GM18507 (cell line): ENCODE measurements at places on chromosomes 12 and 14.

DNA sequence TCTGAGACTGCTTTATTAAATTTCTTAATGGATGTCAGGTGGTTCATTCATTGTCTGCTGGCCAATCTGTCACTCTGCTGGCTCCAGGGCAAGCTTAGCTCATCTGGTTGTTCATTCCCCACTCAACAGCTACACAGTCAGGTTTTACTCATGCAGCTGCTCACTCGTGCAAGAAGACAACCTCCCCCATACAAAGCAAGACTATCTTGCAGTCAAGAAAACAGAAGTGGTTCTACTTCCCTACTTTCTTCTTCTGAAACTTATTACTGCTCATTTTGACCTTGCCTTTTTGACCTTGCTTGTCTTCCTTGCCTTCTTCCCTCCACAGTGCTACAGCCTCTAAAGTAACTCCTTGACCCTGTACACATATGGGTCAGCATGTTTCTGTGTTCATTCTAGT is 277.9 kb downstream of the SSPN start:
- peak; percentile 51 for DNase-seq

GRCh38 chr12:67786086-67786485 is 137.5 kb downstream of the DYRK2 start:
- no peak for DNase-seq

DNA sequence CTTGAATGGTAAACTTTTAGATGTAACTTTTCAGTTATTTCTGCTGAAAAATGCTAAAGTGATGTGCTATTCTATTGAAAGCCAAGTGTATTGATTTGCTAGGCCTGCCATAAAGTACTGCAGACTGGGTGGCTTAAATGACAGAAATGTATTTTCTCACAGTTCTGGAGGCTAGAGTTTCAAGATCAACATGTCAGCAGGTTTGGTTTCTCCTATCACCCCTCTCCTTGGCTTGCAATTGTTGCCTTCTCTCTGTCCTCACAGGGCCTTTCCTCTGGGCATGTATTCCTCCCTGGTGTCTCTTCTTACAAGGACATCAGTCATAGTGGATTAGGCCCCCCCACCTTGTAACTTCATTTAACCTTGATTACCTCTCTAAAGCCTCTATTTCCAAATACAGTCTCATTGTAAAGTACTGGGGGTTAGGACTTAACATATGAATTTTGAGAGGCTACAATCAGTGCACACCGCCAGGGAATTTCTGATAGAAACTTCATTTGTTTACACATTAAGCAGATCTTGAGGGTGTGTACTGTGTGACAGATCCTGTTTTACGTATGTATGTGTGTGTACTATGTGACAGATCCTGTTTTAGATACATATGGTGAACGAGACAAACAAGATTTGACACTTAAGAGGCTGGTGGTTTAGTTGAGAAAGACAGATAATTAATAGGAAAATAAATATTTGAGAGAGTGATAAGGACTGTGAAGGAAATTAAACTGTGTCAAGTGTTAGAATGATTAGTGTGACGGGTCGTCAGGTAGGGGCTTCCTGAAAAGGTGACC is 49.5 kb downstream of the ADIPOR2 start:
- DNase-seq = no peak

DNA sequence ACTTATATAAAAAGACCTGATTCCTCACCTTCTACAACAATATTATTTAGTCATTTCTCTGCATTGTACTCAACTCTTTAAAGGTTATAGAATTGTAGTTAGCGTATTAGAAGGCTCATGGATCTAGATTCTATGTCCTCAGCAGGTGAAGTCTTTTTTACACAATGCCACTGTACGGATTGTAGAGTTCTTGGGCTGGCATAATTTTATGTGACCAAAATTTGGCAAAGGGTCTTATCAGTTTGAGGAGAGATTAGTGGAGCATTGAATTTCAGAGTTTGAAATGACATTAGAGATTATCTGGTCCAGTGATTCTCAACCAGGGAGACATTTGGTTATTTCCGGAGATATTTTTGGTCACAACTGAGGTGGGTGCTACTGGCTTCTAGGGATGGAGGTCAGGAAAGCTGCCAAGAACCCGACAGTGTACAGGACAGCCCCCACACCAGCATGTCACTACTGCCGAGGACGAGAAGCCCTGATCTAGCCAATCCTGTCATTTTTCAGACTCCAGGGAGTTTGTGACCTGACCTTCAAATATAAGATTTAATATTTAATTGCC is 63.9 kb downstream of the BICD1 start:
- DNase-seq = no peak

DNA sequence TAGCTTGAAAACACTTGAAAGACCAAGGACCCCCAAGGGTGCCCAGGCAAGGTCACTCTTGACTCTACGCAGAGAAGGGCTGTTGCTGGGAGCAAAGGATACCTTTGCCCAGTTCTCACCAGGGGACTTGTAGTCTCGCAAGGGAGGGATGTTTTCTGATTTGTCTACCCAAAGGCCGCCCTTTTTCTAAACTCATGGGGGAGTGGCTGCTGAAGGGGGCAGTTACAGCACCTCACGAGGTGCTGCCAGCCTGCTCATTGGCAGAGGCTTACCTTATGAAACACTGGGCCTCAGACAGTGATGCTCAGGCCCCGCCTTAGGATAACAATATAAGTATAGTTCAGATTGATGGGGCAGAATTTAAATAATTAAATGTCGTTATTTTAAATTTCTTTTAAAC is 107.0 kb downstream of the ETV6 start:
- no peak for DNase-seq

DNA sequence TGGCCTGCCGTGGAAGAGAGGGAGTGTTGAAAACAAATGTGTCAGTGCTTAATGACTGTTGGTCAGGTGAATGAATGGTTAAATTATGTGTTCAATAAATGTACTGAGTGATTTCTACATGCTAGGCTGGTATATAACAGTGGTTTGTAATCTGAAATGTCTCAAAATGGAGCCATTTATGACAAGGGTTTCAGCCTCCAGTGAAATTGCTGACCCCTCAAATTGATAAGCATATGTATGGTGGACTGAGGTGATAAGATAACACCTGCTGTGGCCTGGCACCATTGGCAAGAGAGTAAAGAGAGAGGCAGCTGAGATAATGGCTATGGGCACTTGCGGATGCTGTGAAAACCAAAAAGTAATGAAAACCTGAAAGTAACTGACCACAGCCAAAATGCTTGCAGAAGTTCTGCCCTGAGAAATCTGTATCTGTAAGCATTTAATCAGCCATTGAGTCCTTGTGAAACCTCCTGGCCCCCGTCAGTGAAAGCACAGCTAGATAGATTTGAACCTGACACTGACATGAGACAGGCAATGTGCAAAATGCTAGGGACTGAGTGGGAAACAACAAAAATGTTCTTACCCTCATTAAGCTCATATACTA is 1.4 kb upstream of the BCAT1 start:
- no peak for DNase-seq

DNA sequence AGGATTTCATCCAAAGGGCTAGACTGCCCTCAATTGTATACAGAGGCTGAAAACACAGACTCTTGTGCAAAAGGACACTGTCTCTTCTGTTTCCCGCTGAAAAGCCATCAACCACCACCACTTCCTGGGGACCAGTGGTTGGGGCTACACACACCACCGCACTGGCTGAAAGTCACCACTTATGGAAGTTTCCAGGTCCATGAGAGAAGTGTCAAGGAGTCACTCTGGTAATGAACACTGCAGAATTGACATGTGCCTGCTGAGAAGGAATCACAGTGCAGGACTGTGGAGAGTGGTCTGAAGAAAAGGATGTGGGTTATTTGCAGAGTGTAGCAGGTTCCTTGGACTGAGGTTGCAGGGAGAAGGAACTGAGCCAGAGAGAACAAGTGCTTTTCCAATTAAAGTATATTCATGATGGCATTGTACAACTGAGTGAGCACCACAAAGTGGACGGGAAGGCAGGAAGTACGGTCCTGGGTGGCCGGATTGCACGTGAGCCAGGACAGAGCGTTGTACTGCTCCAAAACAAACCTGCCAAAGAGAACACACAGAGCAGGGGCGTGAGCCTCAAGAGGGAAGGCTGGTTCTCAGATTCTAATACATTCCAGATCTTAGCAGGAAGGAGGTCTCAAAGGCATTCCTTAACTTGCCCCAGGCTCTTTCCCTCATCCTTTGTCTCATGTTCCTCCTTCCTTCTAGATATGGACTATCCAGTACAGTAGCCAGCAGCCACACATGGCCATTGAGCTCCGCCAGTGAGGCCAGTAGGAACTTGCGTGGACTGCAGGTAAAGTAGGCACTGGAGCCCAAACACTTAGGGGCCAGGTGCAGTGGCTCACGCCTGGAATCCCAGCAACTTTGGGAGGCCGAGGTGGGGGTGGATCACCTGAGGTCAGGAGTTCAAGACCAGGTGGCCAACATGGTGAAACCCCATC is 316.4 kb downstream of the MED13L start:
- no peak for DNase-seq

GRCh38 chr12:5295151-5295550 is 136.8 kb upstream of the NTF3 start:
- DNase-seq = no peak

DNA sequence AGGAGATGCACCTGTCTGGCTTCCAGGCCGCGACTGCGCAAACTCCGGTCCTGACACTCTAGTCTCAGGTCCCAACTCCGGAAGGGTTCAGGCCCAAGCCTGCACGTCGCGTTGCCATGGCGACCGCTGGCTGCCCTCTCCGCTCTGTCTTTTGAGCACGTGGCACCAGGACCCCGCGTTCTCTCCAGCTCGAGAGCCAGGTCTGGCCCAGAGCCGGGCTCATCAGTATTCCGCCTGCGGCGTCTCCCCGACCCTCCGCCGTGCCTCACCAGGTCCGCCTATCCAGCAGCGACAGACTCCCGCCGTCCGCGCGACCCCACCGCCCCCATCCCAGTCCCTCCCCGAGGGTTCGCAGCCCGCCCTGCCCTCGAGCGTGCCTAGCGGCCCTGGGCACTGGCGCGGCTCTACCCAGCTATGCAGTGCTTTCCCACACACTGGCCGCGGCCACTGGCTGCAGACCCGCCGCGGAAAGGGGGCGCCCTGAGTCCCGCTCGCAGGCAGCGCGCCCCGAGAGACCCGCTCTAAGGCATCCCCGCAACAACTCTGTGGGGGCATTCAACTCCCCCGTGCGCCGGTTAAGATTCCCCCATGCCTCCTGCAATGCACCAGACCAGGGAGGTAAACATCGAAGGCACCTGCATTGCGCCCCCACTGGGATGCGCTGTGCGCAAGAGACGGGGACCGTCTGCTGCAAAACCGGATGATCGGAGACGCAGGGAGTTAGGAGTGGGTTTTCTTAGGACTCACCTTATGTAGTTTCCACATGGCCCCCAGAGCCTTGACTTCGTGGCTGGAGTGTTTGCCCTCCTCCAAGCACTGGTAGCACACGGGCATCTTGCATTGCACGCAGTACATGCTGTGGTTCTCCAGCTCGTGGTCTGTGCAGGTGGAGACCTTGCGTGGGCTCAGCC is 1.3 kb downstream of the TRIM9 start:
- no peak for DNase-seq

DNA sequence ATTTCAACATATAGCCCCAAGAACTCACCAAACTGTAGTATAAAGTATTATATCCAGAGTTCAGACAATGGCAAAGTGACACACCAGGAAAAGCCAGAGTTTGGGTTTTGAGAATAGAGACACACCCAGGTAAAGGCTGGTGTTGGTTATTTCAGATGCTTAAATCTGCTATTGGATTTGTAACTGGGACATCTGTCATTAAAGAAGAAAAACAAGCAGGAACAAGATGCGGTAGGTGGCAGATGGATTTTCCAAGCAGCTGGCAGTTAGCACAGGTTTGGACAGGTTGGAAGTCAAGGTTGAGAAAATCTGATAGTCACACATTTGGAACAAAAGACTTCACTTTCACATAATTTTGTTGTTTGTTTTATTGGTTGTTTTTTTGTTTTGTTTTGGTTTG is 14.4 kb upstream of the CDK17 start:
- no peak for DNase-seq

GRCh38 chr12:99911081-99911480 is 73.7 kb downstream of the ANKS1B start:
- DNase-seq = no peak

DNA sequence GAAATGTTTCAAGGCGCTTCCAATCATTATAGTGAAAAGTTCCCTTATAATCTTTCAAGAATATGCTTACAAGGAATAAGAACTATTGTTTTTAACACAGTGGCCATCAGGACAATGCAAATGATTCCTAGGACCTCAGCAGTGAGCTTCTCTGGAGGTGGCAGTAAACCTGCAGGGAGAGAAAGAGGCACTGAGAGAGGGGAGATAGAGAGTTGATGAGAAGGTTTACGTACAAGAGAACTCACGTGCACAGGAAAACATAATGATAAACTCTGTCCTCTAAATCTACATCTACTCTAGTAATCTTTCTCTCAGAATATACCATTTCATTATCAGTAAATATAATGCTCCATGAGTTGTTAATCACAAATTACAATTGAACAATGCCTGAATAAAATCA is 715 bp downstream of the KLRC4 start:
- no peak for DNase-seq
